ENCODE measurements at places on chromosomes 6 and 20.

DNA sequence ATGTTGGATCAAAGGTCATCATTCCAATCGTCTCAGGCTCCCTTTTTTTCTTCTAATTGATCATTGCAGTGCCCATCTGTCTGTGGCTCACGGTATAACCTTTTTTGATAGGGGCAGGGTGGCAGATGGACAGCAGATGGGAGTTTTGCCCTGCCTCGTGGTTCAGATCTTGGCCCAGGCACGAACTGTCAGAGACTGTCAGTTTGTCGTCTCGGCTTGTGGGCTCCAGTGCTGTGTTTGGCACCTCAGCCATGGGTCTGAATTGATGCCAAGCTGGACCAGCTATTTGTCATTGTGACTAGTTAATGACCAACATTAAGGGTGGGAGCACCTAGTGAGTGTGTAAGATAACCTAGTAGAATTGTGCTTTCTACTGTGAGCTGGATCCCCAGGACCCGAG, 197.6 kb downstream of the PRL start:
- DNase-seq = no peak

- no peak for DNase-seq
Measured at GRCh38 chr6:116349216-116349615, 21.5 kb upstream of the DSE start.

GRCh38 chr6:86193821-86194220, 551.1 kb upstream of the SYNCRIP start:
- DNase-seq = no peak

- DNase-seq = no peak
Measured at GRCh38 chr6:136511397-136511796, 38.8 kb downstream of the MAP7 start.

DNA sequence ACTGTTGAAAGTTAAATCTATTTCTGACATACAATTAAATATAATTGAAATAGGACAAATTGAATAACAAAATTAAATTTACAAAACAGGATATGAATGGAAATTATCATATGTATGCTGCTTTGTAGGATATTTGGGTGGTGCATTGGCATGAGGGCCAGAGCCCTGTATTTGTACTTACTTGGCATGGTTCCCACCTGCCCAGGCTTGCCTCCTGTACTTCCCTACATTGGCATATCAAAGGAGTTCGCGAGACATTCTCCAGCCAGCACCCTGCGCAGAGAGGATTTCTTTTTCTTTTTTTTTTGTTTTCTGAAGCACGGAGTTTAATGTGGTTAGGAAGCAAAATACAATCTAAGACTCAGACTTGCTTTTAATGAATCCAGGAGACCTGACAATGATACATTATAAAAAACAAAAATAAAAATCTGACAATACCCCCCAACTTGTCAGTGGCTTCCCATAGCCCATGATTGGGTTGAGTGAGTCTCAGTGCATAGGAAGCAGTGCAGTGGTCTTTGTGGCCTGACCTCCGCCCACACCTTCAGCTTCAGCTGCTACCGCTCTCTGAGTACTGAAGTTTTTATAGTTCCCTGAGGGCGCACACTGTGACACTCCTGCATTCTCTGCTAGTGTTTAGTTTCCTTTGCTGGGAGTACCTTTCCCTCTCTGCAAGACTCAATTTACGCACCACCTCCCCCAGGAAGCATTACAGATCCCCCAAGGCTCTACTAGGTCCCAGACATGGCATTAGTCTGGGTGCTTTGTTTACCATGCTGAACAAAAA, 440.8 kb downstream of the UTRN start:
- DNase-seq = no peak

- no peak for DNase-seq
Measured at GRCh38 chr6:23245572-23245971, 676.2 kb downstream of the HDGFL1 start.

DNA sequence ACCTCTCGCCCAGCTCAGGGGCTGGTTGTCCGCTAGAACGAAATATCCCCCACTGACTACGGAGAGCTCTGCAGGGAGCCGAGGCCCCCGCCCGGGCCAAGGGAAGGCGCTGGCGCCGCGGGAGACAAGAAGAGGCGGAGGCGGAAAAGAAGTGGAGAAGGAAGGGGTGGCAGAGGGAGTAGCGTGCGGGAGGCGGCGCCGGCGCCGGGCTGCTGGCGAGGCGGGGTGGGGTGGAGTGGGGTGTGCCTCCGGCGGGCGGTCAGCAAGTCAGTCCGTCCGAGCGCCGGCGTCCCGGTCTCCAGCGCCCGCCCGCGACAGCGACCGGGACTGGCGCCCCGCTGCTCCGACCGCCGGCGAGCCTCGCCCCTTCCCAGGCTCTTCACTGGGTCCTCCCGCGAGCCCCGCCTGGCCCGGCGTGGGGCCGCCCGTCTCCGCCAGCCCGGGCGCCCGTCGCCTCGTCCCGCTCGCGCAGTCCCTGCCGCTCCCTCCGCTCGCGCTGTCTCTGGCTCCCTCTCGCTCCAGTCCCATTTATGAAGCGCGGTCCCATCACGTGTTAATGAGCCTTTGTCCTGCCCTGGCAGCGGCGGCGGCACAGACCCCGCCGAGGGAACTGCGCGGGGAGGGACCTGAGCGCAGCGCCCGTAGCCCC, at the start of gene CNR1:
CNR1 (minus strand) TSS at position 504 of the 649 bp plus-strand sequence. CDS start 21,073 bp downstream, outside the sequence.
- DNase-seq = peak; percentile 19

GRCh38 chr6:149900620-149901443, 2.9 kb upstream of the RAET1E start:
- DNase-seq = no peak

- no peak for DNase-seq
Measured at GRCh38 chr6:3233321-3233720, 5.9 kb upstream of the TUBB2B start.

GRCh38 chr20:39849664-39850063, 839.4 kb downstream of the MAFB start:
- DNase-seq = peak; percentile 96

DNA sequence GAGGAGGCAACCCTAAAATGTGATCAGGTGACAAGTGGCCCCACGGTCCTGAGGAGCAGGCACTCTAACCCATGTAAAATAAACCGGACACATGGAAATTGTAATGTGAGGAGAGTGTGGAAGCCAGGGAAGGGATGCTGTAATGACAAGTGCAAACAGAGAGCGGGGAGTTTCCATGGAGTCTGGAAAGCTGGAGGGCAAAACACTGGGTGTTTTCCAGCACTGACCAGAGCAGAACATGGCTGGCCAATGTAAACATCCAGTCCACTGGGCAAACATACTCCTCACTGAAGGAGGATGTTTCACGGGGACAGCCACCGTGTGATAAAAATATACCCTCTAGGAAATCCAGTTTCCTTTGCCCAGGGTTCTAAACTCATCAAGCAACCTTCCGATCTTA, 219.0 kb upstream of the JARID2 start:
- DNase-seq = no peak

DNA sequence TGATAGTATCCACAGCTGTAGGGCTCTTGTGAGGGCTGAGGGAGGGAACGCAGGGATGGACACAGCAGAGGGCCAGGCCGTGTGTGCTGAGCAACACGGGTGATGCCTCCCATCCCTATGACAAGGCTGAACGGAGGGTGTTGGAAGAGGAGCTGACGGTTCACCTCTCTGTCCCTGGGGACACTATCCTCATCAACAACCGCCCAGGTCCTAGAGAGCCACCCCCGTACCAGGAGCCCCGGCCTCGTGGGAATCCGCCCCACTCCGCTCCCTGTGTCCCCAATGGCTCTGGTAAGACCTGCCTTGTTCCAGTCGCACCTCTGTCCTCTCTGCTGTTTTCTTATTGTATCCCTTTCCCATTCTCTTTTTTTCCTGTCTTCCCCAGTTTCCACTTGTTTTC, 10.1 kb downstream of the DDR1 start:
- no peak for DNase-seq

DNA sequence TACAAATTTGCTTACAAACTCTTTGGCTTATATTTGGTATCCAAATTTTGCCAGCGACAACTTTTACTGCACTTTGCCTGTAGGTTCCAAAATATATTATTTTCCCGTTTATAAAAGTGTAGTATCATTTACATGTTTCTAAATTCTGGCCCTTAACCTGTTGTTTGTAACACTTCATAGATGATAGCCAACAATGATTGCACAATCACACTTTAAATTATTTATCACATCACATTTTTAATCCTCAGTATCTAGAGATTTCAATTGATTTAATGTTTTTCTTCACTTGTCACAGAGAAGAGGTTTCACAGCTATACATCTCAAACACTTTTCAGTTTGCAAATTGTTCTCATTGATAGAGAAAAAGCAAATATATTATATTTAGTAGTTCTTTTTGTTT, 1151.2 kb upstream of the EYS start:
- DNase-seq = no peak
